ENCODE measurements at places on chromosomes 4 and X.

- peak; percentile 18 for DNase-seq
These were observed 72.8 kb downstream of the SLC9A7 start for GRCh38 chrX:46686003-46686645.

GRCh38 chr4:124526331-124526730 is 186.2 kb downstream of the ANKRD50 start:
- DNase-seq, result no peak

DNA sequence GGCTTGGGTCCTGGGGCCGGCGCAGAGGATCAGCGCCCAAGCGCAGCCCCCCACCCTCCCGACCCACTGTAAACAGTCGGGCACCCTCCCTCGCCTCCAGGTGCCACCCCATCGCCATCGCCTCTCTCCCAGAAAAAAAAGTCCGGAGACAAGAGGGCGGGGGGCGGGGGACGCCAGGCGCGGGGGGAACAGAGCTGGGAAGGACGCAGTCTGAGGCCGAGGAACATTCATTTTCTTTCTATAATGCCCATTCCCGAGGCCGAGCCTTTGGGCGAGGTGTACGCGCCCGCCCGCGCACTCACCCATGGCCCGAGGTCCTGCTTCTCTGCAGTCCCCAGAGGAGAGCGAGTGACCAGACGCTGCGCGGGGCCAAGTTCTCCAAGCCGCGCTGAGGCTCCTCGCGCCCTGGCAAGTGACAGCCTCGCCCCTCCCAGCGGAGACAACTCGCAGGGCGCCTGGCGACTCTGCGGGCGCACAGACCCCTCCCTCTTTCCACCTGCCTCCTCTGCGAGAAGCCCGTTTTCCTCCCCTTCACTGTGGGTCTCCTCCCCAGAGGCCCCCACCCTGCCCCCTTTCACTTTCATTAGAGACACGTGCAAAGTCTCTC is 63.5 kb upstream of the WDR17 start:
- no peak for DNase-seq

DNA sequence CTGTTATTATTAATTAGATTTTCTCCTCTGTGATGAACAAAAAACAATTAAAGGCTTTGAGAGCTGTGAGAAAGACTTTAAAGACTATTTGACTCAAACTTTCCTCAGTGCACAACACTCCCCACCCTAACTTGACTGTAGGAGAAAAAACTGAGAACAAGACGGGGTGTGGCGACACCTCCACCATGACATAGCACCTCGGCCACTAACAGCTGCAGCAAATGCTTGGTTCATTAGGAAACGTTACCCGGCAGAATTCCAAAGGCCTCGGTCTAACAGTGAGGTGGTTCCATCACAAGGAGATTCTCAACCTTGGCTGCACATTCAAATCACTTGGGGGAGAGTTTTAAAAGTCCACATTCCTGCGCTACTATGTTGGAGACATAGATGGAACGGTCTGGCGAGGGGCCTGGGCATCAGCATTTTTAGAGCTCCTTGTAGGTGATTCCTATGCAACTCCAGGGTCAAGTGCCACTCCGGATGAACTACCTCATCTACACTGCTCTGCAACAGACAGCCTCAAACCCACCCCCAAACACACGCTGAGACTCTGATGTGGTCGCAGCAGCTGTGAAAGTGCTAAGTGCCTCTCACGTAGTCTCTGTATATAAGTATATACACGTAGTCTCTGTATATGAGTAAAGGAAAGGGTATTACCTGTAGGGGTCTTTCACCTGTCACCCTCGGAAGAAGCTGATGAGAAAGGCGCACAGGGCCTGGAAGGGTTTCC is 1.0 kb downstream of the FGFBP2 start:
- DNase-seq, result no peak

GRCh38 chr4:155426953-155427352 is 50.2 kb upstream of the MAP9 start:
- no peak for DNase-seq

DNA sequence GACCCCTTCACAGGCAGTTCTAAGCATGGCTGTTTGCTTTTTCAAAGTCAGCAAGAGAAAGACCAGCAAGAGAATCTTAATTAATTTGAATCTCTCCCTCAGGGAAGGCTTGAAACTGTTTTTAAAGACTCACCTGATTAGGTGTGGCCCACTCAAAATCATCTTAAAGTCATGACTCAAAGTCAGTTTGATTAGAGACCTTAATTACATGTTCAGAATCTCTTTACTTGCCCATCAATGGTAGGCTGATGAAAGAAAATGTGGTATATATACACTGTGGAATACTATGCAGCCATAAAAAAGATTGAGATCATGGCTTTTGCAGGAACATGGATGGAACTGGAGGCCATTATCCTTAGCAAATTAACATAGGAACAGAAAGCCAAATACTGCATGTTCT is 247.5 kb upstream of the PRKX start:
- no peak for DNase-seq

GRCh38 chrX:107560041-107560440 is 68.3 kb upstream of the PRPS1 start:
- no peak for DNase-seq

- DNase-seq, result no peak
These were observed 20.4 kb downstream of the FLNA start for GRCh38 chrX:154354013-154354412.

- DNase-seq, result no peak
These were observed 576.8 kb upstream of the SMIM31 start for GRCh38 chr4:164177153-164177552.

- peak; percentile 48 for DNase-seq
These were observed 349.9 kb upstream of the KLF3 start for GRCh38 chr4:38313999-38314561.

DNA sequence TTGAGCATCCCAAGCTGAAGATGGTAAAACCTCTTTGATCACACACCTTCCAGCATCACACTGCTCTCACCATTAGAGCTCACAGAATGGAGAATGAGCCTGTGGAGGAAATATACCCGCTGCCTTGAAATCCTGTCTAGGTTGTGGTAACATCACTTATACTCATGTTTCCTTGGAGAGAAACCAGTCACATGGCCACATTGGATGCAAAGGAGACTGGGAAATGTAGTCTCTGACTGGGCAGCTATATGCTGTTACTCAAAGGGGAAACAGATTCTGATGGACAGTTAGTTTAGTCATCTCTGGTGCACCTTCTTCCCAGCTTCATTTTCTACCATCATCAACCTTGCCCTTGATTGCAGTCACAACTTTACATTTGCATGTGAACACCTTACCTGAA is 286.3 kb downstream of the ANKRD50 start:
- no peak for DNase-seq

DNA sequence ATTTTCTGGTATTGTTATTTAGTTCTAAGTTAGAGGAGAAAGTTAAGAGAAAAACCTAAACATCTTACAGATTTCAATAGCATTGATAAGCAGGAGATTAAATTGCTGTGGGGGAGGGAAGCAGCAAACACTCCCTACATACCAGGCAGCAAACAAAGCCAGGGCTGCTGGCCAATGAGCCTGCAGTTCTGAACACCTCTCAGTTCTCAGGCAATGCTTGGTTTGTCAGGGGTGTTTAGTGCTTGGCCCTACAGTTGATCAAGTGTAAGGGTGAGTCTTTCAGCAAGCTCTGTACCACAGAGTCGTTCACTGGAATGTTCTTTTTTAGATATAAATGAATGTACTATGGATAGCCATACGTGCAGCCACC is 38.6 kb downstream of the EGFL6 start:
- no peak for DNase-seq

DNA sequence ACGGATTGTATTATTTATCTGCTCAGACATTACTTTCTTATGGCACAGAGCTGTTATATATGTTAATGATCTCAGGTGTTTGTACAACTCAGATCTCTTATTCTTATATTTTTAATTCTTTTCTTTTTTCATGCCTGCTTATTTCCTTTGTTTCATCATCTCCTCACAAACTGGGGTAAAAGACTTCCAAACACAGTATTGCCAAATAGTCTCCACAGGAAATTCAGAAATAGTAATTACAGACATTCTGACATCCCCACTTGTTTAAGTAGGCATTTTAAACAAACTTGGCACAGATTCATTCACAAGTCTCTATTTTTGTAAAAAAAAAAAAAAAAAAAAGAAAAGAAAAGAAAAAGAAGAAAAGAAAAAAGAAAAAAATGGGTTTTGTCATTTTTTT is 129.7 kb upstream of the USP38 start:
- no peak for DNase-seq

DNA sequence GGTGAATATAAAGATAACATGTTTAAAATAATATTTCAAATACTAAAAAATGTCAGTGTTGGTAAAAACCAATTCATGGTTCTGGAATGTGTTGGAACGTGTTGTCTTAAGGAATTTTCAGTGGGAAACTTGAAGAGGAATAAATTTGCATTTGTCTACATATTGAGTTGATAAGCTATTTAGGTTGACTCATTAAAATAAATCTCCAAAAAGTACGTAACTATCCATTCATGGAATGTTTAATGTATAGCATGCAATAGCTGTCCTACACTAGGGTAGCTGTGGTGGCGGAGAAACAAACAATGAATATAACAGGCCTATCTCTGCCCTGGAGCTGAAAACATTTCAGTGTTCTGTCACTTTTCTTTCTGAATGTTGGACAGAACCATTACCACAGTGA is 20.3 kb downstream of the SHISA3 start:
- DNase-seq, result no peak

DNA sequence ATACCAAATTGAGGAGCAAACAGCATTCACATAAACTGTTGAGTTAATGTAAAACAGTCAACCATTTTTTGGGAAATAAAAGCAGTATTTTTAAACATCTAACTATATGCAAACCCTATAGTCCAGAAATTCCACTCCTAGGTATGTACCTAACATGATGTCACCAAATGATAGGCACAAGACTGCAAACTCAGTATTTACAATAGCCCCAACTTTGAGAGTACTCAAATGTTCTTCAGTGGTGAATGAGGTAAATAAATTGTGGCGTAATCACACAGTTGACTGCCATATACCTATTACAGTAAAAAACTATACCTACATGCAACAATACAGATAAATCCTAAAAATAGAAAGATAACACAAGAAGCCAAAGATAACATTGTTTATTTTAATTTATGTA is 1243.8 kb upstream of the ADGRL3 start:
- DNase-seq, result no peak

DNA sequence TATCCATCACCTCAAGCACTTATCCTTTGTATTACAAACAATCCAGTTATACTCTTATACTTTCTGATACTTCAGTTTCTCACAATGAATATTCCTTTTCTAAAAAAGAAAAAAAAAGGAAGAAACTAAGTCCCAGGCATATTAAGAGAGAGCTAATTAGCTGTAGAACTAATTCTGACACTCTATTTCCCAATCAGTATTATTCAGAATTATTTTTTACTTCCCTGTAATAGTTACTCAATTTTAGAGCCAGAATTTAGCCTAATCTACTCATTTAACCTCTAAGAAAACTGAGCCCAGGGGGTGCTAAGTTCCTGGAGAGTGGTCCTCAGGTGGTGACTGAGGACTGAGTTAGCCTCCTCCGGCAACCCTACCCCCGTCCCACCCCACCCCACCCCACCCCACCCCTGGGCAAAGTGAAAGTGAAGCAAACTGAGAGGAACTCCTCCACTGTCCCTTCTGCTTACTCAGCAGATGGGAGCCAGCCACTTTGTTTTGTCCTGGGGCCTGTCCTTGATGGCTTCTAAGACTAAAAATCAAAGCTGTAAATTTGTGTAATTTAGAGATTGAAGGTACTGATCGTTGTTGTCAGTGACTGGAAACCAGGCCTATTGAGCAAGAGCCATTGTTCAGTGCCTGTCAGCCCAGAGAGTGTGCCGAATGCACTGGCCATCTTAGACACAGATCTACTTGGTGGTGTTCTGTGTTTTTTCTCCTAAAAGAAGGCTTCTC is 162.1 kb downstream of the CBR4 start:
- DNase-seq, result no peak

All from MG63 (cell line).